ENCODE measurements at places on chromosomes 2 and 18.

- no peak for DNase-seq
Measured at GRCh38 chr2:176569574-176569973, 300.3 kb downstream of the MTX2 start.

DNA sequence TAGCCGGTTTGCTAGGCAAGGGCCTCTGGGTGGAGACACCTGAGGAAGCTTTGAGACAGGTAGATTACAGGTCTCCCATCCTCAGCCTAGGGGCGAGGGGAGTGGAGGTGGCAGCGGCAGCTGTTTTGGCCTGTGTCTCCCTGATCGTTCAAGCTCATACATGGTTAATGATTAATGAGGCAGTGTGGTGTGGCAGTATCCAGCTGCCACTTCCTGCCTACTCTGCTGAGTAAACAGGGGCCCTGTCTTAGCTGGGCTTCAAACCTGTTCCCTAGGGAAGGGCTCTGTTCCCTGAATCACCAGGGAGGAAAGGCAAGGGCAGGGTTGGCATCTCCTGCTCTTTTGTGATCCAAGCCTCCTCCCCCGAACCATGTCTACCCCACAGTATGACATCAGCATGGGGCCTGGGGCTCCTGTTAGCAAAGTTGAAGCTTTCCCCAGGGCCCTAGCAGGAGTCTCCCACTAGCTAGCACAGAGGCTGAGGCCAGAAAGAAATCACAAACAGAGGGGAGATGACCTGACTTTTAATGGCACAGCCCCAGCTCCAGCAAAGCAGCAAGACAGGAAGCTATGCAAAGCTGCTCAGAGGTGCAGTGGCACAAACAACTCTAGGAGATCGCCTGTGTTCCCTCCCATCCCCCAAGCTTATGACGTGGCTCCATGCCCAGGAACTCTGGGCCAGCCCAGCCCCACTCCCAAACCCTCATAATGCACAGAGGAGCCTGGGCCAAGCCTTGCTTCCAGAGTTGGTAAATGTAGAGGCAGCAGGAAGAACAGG is 3.7 kb upstream of the TUBA4B start:
- DNase-seq, result no peak

GRCh38 chr18:8984131-8984721 is 118.3 kb upstream of the NDUFV2 start:
- no peak for DNase-seq

- no peak for DNase-seq
Measured at GRCh38 chr2:19746137-19746600, 155.6 kb downstream of the TTC32 start.

GRCh38 chr2:64453770-64454385 is at the start of gene LGALSL:
Gene LGALSL (plus strand): TSS chr2:64454162. CDS start chr2:64454546, 384 bp downstream.
- no peak for DNase-seq

DNA sequence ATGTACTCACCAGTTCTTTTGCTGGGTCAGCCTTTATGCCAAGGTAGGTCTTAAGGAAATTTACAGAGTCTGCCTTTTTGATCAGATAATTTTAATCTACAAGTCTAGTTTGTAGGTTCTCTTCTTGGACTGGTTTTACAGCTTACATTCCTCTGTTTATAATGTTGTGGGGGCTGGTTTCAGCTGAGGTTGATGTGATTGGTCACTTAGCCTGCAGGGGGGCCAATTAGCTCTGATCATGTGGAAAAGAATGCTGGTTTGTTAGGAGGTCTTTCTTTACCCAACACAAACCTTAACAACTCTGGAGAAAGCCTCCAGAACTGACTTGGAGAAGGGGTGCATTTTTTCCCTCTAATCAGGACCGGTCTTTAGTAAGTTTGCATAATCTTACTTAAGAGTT is at the start of gene KCNJ13:
Gene KCNJ13 (minus strand): TSS at position 131 of the 400 bp plus-strand sequence. CDS start 5,203 bp downstream, outside the sequence.
- DNase-seq, result no peak
